GM23338 (cell line): ENCODE measurements at places on chromosomes 4 and X.

- DNase-seq: no peak
These were observed 70.8 kb upstream of the BOD1L1 start for GRCh38 chr4:13698296-13698695.

- no peak for DNase-seq
These were observed 579.5 kb downstream of the GALNTL6 start for GRCh38 chr4:172392741-172393140.

GRCh38 chr4:8401665-8402064 is 38.9 kb downstream of the ACOX3 start:
- no peak for DNase-seq

DNA sequence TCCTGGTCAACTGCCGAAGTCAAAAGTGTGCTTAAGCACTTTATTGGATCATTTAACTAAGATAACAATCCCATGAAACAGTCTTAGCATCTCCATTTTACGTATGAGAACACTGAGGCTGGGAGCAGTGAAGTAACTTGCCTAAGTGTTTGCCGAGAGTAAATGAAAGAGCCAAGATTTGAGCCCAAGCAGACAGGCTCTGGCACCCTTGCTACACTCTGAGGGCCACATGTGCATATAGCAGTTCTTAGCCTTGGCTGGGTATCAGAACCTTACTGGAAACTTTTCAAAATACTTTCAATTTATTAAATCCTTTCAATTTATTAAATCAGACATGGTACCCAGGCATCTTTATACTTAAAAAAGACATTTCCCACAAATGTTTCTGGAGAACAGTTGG is 225.9 kb downstream of the NR3C2 start:
- no peak for DNase-seq

- no peak for DNase-seq
These were observed 35.7 kb upstream of the ADAM29 start for GRCh38 chr4:174882317-174882992.

- DNase-seq: no peak
These were observed 2295.4 kb downstream of the ARAP2 start for GRCh38 chr4:33948921-33949320.

DNA sequence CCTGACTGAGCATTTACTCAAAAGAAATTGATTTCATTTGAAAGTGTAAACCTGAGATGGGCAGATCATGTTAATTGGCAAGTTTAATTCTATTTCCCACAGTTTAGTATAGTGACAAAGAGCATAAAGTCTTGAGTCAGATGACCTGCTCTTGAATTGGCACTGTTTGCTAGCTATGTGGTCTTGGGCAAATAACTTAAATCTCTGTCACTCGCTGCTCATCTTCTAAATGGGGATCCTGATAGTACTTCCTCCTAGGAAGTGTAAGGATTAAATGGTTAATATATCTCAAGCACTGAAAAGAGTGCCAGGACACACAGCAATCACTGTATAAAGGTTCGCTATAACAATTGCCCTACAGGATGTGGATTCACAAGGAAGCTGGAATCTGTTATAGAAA is 242.8 kb upstream of the JADE1 start:
- DNase-seq: no peak

GRCh38 chr4:52643785-52644244 is 15.3 kb downstream of the USP46 start:
- DNase-seq: no peak

GRCh38 chr4:156169011-156169410 is 215.3 kb upstream of the CTSO start:
- peak; percentile 73 for DNase-seq

DNA sequence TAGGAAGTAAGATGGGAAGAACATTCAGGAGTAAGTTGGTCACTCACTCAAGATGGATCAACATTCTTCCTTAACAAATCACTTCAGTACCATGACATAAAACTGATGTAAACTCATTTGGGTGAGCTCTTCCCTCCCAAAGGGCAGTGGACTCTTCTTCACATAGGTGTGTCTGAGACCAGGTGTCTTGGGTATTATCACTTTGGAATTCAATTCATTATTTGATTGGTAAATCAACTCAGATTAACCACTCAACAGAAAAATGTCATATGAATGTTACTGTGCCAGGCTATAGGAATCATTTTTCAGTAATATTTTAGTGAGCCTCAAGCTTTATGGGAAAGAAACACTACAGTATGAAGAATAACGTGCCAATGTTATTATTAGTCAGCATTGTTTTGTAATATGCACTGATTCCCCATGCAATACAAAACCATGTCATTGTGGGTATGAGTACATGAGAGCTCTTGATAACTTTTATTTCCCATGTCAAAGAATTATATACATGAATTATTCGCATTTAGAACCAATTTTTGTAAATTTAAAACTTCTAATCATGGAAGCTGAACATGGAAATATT is 58.6 kb upstream of the ETNPPL start:
- DNase-seq: no peak

GRCh38 chrX:26722666-26723428 is 506.9 kb downstream of the MAGEB5 start:
- no peak for DNase-seq

DNA sequence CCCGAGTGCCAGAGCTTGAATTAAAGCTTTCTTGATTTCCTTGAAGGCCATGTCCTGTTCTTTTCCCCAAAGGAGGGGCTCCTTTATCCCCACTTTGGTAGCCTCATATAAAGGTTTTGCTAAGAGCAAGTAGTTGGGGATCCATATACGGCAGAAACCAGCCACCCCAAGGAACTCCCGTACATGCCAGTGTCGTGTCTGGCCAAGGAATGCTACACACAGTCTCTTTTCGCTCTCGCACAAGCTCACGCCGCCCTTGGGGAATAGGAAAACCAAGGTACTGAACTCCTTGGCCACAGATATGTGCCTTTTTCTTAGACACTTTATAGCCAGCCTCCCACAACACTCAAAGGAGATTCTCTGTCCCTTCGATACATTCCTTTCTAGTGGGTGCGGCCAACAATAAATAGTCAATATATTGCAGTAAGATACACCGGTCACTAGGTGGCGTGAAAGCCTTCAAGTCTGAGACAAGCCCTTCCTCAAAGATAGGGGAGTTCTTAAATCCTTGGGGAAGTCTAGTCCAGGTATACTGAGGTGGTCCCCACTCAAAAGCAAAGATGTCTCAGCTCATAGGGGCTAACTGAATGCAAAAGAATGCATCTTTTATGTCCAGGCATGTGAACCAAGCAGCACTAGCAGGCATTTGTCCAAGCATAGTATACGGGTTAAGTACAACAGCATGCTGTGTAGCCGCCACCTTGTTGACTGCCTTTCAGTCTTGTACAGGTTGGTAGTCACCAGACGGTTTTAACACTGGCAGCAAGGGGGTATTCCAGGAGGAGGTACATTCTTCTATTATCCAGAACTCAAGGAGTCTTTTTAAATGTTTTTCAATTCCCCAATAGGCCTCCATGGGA is 57.8 kb upstream of the XAGE1B start:
- DNase-seq: peak; percentile 80

- DNase-seq: peak; percentile 5
These were observed 174.3 kb downstream of the ADGRL3 start for GRCh38 chr4:61374447-61374891.

DNA sequence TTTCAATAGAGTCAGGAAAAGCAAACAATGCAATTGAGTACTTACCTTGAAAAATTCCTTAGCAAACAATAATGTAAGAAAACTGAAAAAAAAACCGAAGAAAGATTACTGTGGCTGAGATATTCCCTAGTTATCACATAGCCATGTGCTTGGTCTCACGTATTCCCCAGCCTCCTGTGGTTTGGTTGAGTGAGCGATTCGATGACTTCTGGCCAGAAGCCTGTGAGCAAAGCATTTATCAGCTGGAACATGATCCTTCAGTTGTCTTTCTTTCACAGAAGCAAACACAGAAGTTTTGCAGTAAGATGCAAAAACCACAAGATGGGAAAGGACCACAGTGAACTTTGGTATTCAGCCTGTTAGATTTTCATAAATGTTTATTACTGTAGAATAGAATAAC is 1754.3 kb upstream of the AGA start:
- DNase-seq: peak; percentile 34

- DNase-seq: no peak
These were observed 78.9 kb downstream of the CCDC160 start for GRCh38 chrX:134315866-134316265.

GRCh38 chr4:97866821-97867556 is 276.3 kb downstream of the STPG2 start:
- DNase-seq: no peak

- peak; percentile 39 for DNase-seq
These were observed 393.3 kb upstream of the CTSO start for GRCh38 chr4:156346959-156347385.
